ENCODE measurements at places on chromosomes 12 and 14.

- DNase-seq, result no peak
Observed at GRCh38 chr12:26122061-26122680, 2.7 kb downstream of the BHLHE41 start.

DNA sequence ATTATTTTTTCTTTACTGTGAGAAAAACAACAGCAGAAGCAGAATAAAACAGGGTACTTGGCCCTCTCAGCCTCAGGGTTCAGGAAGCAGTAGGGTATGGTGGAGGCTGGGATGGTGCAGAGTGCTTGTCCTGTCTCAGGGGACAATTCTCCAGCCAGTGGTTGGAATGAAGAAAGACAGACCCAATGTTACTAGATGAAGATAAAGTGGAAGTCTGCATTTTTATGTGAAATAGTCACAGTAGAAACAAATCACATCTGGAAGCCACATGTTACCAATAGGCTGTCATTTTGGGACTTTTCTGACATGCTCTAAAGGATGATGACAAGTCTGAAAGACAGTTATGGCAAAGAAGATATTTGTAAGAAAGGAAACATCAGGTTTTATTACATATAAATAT, 32.3 kb downstream of the PROX2 start:
- no peak for DNase-seq

- no peak for DNase-seq
Observed at GRCh38 chr12:110023059-110023980, 24.1 kb downstream of the ANKRD13A start.

GRCh38 chr12:45827974-45828373, 98.5 kb downstream of the ARID2 start:
- DNase-seq, result no peak

- DNase-seq, result no peak
Observed at GRCh38 chr12:31236998-31237637, 88.8 kb downstream of the SINHCAF start.

- no peak for DNase-seq
Observed at GRCh38 chr14:68653804-68654203, 139.1 kb downstream of the ZFP36L1 start.

Measured in suprapubic skin (tissue), 4 donors.